Activated CD8-positive, alpha-beta memory T cell treated with anti-CD3 and anti-CD28 coated beads for 4 hours (primary cell): ENCODE measurements at places on chromosomes 5 and 9.

DNA sequence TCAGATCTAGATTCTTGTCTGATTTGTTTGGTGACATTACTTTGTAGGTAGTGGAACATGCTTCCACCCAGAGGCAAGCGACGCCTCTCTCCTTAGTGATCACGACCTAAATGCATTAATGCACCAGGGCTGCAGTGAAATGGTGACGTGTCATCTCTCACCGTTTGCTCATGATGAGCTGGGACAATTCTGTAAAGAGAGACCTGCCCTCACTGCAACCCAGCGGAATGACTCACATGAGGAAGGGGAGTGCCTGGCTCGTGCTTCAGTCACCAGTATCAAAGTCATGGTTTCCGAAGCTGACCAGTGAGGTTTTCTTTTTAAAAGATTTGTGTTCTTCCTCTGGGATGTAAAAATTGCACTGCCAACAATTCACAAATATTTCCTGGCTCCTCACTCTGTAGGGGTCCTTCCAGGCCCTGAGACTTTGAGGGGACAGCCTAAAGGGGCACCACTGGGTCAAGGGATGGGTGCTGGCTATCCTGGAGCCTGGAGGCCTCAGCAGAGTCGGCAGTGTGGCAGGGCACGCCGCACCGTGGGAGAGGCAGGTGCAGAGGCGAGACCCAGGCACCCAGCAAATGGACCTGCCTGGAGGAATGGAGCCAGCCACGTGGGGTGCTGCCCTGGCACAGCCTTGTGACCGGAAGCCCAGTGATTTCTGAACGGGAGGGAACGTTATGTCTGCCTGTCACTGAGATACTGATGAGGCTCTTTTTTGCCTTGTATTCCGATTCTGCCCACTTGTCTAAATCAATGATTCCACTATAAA is 17.3 kb downstream of the QSOX2 start:
- DNase-seq, result no peak

DNA sequence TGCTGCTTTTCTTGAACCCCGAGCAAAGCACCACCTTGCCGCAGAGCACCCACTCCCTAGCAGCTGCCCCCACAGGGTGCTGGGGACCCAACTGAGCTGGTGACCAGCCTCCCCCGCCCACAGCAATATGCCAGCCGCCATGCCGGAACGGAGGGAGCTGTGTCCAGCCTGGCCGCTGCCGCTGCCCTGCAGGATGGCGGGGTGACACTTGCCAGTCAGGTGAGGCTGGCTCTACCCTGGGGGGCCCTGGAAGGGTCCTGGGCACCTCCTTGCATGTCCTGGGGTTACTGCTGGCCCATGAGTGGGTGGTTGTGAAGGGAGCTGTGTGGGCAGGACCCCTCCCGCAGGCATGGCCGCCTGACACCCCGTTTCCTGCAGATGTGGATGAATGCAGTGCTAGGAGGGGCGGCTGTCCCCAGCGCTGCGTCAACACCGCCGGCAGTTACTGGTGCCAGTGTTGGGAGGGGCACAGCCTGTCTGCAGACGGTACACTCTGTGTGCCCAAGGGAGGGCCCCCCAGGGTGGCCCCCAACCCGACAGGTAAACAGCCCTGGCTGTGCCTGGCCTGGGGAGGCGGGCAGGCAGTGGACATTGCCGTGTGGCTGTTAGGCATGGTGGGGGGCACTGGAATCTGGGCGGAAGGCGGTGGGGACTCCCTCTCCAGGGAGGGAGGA is 7.2 kb downstream of the EGFL7 start:
- DNase-seq, result no peak

DNA sequence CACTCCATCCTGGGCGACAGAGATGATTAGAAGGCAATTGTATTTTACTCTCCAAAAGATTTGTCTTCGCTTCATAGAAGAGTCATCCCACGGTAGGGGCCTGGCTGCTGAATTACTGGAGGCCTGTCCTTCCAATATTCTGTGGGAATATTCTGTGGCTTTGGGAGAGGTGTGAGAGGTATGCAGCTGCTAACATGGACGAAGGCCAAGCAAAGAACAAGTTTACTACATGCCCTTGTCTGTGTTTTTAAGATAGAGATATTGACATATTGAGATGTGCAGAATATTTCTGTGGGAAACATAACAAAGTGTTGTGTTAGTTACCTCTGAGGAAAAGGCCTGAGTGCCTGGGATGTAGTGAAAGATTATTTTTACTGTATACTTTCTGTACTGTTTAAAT is 71.8 kb upstream of the SMIM15 start:
- DNase-seq, result no peak

DNA sequence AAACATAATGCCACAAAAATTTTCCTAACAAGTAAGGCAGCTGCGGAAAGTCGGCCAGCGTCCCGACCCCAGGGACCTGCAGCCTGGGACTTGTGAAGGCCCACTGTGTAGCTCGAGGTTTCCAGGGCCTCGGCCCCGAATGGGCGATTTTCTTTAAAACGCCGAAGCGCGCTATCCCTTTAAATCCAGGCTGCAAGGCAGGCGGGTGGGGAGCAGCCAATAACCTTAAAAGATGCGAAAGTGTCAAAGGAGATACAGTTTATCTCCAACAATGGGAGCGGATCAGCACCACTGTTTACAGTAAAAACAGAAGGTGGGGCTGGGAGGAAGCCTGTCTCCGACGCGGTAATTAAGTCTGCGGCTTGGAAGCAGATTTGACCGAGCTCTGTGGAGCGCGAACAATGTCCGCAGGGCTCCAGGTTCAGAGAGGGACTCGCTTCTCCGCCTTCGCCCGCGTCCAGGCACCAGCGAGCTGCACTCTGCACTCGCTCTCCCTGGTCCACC is 1.7 kb upstream of the ZSWIM6 start:
- DNase-seq, result no peak

DNA sequence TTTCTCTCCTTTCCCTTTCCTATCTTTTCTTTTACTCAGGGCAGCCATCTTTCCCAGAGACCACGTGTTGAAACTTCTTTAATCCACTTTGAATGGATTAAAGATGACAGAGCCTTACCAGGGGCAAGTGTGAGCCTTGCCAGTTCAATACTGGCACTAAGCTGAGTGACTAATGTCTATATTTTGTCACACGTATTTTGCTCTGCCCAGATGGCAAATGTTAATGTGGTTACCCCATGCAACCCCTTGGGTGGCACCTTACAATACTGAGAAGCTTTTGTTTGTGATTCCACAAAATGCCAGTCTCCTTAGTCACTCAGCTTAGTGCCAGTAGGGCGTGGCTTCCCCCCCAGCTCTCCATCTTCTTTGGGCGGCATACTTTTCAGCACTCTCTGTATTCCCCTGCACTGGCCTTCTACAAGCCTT is 24.8 kb downstream of the ANXA1 start:
- no peak for DNase-seq

- DNase-seq, result no peak
Measured at GRCh38 chr5:102048940-102049339, 247.1 kb downstream of the SLCO4C1 start.

DNA sequence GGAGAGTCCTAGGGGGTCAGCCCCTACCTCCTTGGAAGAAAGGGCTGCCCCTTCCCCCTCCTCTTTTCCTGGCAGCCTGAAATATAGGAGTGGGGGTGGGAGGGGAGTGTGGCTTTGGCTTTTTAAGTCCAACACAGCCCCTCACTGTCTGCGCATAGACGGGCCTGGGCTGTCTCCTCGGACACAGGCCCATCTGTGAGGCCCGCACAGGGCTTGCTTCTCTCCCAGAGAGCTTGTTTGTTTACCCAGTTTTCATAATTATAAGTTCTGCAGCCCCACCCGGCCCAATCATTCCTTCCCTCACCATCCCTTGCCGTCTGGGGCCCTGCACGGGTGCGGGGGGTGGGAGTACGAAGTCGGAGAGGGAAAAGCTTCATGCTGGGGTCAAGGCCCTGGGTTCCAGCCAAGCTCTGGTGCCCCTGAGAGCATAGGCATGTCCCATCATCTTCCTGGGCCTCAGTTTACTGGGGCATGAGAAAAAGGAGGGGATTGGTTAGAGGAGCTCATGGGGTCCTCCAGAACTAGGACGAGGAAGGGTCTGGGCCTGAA is 54.0 kb upstream of the STXBP1 start:
- no peak for DNase-seq

- DNase-seq, result no peak
Measured at GRCh38 chr9:90000925-90001324, 396.1 kb downstream of the GADD45G start.

- DNase-seq, result no peak
Measured at GRCh38 chr5:178176791-178177190, 10.4 kb downstream of the GMCL2 start.

DNA sequence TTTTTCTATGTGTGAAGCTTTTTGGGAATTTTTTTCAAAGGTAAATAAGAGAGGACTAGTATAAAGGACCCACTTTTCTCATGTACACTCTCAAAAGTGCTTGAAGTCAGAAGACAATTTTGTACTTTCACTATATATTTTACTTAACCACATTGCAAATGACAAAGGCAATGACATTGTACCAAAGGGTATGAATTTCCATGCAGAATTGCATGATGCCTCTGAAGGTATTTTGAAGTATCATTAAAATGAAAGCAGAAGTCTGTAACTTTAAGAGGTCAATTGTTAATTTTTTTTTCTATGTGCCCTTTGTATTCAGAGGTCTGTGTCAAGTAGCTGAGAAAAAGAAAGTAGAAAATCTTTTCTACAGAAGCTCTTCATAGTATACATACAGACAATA is 84.7 kb downstream of the ST8SIA4 start:
- DNase-seq, result no peak

GRCh38 chr5:132226516-132227234 is 978 bp downstream of the P4HA2 start:
- DNase-seq, result no peak

DNA sequence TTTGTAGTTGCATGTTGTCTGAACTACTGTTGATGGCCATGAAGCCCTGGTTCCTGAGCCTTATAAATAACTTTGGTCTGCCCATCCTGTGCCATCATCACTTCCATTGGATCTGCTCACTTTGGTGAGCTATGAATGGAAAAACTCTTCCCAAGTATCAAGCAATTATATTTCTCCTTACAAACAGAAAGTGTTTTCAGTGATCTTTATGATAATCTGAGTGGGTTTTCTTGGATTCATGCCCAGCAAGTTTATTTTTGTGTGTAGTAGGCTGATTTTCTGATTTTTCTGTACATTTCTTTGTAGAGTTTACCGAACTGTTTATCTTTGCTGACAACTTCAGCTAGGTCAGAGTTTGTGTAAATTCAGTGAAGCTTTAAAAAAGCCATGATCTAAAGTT is 31.0 kb downstream of the CAMK4 start:
- no peak for DNase-seq

DNA sequence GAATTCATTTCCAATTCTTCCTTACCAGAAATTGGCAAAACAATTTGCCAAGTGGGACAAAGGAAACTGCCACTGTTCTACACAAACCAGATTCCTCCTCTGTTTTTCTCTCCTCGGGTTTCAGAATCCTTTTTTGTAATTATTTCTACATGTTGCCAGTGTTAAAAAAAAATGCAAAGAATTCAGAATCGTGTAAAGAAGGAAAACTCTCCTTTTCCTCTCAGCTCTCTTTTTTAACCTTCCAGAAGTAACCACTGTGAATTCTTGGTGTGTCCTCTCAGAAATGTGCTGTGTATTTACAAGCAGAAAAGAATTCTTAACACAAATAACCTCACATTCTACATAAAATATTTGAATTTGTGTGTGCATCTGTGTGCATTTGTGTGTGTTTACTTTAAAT is 224.6 kb downstream of the DRD1 start:
- no peak for DNase-seq

- DNase-seq, result no peak
Measured at GRCh38 chr5:108797396-108797795, 49.7 kb downstream of the FER start.

DNA sequence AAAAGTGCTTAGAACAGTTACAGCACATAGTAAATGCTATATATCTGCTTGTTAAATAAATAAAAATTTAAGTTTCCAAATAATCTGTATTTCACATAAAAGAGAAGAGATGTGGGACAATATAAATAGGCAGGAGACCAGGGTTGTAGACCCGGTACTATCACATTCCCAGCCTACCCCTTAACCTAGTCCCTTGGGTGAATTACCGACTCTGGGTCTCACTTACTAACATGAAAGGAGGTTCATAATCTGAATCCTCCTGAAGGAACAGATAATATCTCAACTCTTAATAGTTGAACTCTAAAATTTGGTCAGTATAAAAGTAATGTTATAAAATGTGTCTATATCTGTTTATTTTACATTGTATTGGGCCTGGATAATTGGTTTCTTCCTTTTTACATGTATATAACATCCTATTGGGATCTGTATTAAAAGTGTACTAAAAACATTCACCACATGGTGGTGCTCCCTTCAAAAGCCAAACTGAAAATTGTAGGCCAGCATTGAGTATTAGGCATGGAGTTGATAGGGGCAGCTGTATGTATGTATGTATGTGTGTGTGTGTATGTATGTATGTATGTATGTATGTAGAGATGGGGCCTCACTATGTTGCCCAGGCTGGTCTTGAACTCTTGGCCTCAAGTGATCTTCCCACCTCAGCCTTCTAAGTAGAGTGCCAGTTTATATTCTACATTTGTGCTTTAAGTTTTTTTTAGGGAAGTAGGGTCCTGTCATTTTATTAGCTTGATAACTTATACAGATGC is 64.2 kb upstream of the ABL1 start:
- DNase-seq, result no peak

GRCh38 chr5:119378075-119378700 is 22.4 kb downstream of the TNFAIP8 start:
- no peak for DNase-seq

DNA sequence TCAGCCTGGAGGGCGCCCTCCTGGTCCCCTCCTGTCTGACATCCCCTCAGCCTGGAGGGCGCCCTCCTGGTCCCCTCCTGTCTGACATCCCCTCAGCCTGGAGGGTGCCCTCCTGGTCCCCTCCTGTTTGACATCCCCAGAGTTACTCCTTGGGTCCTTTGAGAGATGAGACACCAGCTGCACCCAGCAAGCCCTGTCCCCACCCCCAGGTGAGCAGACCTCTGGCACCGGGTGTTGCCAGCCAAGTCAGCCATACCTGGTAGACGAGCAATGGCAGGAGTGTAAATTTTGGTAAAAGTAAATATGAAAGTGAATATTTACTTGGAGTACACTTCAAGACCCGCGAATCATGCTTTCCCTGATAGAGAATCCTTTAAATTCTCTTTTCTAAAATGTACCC is 25.4 kb downstream of the EXOC3 start:
- DNase-seq, result no peak

GRCh38 chr5:35096216-35096615 is 48.5 kb upstream of the AGXT2 start:
- DNase-seq, result no peak

DNA sequence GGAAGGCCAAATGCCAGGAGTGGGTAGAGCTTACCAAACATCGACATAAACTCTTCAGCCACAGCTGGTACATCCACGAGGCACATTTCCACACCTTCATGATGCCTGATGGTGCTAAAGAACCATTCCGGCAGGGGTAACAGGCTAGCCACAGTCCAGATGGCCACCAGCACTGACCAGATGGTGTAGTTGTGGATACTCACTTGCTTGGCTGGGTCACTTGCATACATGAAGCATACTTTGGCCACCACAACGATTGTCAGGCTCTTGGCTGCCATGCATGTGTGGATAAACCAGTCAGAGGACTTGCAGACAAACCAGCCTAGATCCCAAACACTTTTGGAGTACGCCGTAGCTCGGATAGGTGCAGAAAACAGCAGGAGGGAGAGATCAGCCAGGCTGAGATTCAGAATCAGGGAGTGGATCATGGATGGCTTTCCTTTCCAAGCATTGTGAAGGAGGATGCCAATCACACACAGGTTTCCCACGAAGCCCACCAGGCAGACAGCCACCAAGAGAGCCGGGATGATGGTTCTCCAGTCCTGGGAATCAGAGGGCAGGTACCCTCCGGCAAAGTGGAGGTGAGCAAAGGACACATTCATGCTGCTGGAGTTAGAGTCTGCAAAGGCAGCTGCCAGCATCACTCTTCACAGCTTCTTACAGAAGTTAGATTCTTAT is 378 bp downstream of the GPR151 start:
- no peak for DNase-seq

GRCh38 chr5:169636477-169637084 is 494 bp upstream of the DOCK2 start:
- DNase-seq, result no peak
